Psoas muscle (tissue), 8 donors: ENCODE measurements at places on chromosomes 4 and X. TPM values are rescaled to one million over a fixed set of nuclear protein-coding genes. Genes with fewer than 3 reads are reported as not detected.

- DNase-seq = no peak
- no peaks in the 10 kb centered on the region for H3K36me3 ChIP-seq
- no peak overlapping the region for H3K4me3 ChIP-seq
- no peaks in the 10 kb centered on the region for H3K27me3 ChIP-seq
- peaks cover 5% of the 10 kb centered on the region for H3K4me1 ChIP-seq
- H3K27ac ChIP-seq = no peak overlapping the region
Observed at GRCh38 chr4:145302725-145303124, 122.3 kb upstream of the OTUD4 start.

DNA sequence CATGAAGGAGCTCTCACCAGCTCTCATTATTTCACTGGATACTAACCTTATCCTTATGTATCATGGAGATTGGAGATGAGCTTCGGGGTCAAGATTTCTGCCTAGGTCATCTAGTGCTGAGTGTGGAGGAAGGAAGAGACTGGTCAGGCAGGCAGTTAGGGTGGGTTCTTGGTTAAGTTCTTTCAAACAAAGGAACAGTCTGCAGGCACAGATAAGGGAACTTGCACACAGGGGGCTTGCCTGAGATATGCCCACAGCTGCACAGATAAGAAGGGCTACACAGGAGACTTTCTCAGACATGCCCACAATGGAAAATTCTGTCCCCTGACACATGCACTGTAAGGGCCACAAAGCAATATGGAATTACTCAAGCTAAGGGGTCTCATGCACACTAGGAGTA, 904.1 kb downstream of the NLGN4X start:
- H3K36me3 ChIP-seq = no peaks in the 10 kb centered on the region
- no peak overlapping the region for H3K27ac ChIP-seq
- H3K4me3 ChIP-seq = no peak overlapping the region
- H3K4me1 ChIP-seq = no peaks in the 10 kb centered on the region

- no peak overlapping the region for H3K27ac ChIP-seq
- no peaks in the 10 kb centered on the region for H3K27me3 ChIP-seq
- H3K4me3 ChIP-seq = no peak overlapping the region
- no peak for DNase-seq
- no peaks in the 10 kb centered on the region for H3K36me3 ChIP-seq
- no peaks in the 10 kb centered on the region for H3K4me1 ChIP-seq
Observed at GRCh38 chrX:44775726-44776125, 68.1 kb upstream of the DUSP21 start.

DNA sequence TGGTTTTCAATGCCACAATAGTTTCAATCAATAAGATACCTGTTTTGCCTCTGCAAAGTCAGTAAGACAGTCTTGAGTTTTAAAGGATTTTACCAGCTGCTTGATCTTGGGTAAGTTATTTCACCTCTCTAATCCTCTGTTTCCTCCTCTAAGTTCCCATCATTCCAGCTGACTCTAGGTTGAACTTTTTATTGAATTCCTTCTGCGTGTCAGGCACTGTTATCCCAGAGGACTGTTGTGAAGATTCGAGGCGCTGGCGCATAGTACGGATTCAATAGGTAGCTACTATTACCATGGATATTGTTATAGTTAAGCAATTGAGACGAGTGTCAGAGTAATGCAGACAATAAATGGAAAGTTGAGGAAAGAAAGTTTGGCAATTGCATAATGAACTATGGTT, 179.4 kb downstream of the BANK1 start:
- H3K4me1 ChIP-seq = no peaks in the 10 kb centered on the region
- H3K4me3 ChIP-seq = no peak overlapping the region
- no peak for DNase-seq

DNA sequence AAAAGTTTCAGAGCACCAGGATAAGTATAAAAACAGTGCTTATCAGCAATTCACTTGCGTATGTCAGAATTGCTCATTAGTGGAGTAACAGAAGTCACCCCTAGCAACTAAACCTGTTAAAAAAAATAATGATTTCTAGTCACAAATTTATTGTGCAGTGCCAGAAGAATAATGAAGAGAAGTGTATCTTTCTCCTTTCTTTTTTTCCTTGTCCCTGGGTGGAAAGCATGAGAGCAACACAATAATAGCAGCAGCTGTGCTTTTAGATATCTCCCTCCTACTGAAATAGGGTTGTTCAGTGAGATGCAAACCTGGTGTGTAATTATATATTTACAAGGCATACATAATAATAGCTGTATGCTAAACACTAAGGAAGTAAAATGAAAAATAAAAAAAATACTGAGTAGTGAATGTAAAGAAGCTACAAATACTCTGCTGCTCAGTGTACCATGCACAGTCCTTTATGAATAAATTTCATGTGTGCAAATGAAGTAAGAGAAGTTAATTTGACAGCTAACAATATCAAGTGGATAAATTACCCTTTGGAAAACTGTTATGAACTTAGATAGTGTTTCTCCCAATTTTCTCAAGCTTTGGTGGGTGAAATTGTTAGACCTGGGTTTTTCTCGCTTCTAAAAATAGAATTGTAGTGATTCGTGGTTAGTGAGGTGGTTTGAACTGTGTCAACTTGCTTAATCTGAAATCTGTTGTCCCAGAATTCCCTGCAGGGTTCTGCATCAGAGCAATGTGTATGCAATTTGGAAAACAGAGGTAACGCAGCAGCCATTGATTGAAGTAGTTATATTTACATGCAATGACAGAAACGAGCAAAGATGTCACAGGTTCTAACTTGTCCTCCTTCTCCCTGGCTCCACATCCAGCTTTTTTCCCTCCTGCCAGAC, 125.7 kb upstream of the NDST3 start:
- H3K36me3 ChIP-seq = no peaks in the 10 kb centered on the region
- DNase-seq = no peak
- H3K4me3 ChIP-seq = no peak overlapping the region
- H3K27ac ChIP-seq = no peak overlapping the region

DNA sequence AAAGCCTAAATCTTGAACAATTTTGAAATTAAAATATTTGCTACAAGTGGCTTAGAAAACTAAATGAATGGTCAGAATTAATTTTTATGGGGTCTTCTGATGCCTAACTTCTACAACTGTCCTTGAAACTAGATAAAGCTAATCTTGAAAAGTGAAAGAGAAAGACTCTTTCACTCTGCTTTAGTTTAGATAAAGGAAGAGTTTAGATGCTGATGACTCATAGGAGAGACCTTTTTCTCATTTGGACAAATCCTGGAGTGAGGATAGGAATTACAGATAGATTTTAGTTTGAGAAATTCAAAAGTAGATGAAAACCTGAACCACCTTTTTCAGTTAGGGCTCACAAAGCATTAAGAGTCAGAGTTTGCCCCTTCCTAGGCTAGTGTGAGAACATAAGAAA, 342.3 kb upstream of the GRID2 start:
- H3K4me3 ChIP-seq = no peak overlapping the region
- H3K27ac ChIP-seq = no peak overlapping the region
- H3K27me3 ChIP-seq = no peaks in the 10 kb centered on the region
- DNase-seq = no peak
- no peaks in the 10 kb centered on the region for H3K36me3 ChIP-seq
- H3K4me1 ChIP-seq = no peaks in the 10 kb centered on the region

DNA sequence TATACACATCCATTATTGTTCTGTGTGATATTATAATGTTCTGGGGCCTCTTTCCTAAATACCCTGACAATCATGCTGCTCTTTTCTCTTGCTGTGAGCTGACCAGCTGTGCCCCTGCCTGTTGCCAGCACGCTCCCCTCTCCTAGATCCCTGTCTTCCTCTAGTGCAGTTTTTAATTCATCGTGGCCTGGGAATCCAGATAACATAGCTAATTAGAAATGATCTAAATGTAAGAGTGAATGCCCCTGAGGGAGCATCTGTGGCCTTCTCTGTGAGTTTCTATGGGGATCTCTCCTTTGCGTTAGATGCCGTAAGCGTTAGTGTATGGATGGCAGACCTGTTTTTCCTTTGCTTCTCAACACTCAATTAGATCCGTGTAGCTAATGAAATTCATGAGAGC, 434.3 kb downstream of the SPRY1 start:
- DNase-seq = no peak
- H3K4me3 ChIP-seq = no peak overlapping the region
- peak overlapping the region; percentile 80 for H3K27ac ChIP-seq
- H3K27me3 ChIP-seq = no peaks in the 10 kb centered on the region

Gene GAGE12J
- not detected for total RNA-seq

Gene GRIA2
- total RNA-seq = 0.09 TPM
